Activated CD8-positive, alpha-beta memory T cell treated with anti-CD3 and anti-CD28 coated beads for 4 hours (primary cell): ENCODE measurements at places on chromosomes 4 and X.

GRCh38 chrX:48107717-48108116, 22.7 kb upstream of the SPACA5B start:
- no peak for DNase-seq

DNA sequence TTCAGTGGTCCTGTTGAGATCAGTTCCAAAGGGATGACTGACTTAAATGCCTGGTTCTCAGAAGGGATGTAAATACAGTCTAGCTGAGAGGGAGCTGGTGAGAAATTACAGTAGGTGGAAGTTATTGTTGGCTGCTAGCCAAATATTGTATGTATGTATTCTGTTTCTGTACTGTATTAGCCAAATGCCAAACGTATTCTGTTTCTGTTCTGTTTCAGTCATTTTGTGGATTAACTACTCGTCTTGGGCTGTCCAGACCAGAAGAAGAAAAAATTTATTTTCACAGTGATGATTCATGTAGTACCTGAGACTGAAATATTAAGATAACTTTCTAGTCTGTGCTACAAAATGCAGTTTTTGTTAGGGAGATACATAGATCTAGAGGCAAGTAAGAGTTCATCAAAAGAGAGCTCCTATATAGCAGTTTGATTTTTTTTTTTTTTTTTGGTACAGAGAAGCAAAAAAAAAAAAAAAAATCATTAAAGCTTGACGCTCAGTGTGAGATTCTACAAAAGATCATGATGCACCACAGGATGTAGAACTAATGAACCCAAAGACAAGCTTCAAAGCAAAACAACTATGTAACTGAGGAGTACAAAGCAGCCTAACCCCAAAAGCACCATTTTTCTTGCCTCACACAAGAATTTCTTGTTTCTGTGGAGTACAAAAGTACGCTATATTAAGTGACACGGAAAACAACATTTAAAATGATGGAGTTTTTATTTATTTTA, 54.8 kb downstream of the CASP6 start:
- DNase-seq = no peak

GRCh38 chrX:5842601-5843000, 386.1 kb downstream of the NLGN4X start:
- DNase-seq = no peak

DNA sequence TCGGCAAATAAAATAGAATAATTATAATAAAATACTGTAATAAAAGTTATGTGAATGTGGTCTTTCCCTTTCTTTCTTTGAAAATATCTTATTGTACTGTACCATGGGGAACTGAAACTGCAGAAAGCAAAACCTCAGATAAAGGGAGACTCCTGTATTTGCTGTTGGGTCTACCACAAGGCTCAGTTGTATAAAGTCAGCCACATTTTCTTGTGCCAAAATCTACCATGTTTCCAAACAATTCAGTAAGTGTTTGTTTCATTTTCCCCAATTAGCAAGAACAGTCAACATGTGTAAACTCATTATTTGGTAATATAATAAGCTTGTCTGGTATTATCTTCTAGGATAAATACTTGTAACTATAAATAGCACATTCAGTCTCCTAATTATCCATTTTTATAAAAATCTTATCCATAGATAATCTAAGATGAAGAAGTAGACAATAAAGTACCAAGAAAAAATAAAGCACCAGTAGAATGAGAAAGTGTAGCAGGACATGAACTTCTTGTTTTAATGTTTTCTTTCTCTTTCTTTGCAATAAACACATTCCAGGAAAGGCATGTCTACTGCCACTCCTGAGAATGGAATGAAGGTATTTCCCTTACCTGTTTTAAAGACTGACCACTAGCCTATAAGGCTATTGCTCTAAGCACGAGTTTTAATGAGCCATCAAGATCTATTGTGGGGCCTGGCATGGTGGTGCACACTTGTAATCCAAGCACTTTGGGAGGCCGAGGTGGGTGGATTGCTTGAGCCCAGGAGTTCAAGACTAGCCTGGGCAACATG, 15.0 kb upstream of the OTUD4 start:
- DNase-seq = no peak

DNA sequence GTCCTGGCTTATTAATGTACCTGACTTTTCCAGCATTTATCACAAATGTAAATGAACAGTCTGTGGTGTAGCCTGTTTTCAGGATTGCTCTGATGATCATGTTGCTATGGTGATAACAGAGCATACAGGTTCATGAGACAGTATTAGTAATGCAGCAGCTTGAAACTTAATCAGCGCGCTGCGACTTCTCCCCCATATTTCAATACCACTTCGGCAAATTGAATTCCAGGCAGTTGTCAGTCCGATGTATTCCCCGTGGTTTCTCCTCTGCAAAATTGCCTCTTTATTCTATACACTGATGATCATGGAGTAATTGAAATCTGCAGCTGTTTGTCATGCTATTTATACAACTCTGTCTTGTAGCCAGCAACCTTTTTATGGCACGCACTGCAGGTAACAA, 239.3 kb downstream of the C4orf33 start:
- no peak for DNase-seq

- DNase-seq = peak; percentile 72
Observed at GRCh38 chrX:39859991-39860861, 237.5 kb downstream of the BCOR start.

DNA sequence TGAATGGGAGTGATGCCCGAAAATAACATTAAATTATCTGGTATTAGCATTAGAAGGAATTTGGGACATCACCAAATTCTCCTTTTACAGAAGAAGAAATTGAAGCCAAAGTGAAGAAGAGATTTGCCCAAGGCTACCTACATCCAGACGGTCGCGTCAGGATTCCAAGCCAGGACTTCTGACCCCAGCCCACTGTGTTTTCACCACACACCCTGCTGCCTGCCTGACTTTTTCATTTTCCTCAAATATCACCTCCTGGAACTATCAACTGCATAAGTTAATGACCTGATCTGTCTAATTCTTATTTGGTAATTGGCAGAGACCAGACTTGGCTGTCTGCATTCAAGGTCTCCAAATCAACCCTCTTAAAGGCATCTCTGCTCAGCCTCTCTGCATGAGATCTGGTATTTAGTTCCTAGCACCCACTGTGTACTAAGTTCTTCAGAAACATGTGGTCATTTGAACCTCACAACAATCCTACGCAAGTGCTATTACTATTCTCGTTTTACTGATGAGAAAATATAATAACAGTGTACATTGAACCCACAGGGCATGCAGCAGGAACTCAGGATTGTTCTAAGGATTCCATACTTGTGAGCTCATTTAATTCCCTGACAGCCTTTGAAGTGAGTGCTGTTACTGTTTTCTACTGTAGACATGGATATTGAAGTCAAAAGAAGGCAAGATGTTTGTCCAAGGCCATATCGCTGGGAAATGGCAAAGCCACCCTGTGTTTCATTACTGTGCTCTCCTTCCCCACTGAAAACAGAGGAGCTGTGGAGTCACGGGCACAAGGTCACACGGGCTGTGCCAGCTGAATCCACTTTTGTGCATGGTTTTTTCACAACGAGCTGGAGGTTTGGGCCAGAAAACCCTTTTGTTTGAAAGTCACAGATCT, 195.2 kb upstream of the C1QTNF7 start:
- DNase-seq = no peak

- DNase-seq = no peak
Observed at GRCh38 chr4:178339769-178340168, 897.5 kb upstream of the AGA start.

- DNase-seq = no peak
Observed at GRCh38 chr4:24622146-24622834, 37.9 kb upstream of the DHX15 start.

- DNase-seq = no peak
Observed at GRCh38 chr4:172601195-172601594, 567.4 kb upstream of the GALNT7 start.

GRCh38 chr4:120821029-120821428, 101.5 kb downstream of the PRDM5 start:
- no peak for DNase-seq

- DNase-seq = no peak
Observed at GRCh38 chr4:186296481-186296880, 30.5 kb downstream of the F11 start.

DNA sequence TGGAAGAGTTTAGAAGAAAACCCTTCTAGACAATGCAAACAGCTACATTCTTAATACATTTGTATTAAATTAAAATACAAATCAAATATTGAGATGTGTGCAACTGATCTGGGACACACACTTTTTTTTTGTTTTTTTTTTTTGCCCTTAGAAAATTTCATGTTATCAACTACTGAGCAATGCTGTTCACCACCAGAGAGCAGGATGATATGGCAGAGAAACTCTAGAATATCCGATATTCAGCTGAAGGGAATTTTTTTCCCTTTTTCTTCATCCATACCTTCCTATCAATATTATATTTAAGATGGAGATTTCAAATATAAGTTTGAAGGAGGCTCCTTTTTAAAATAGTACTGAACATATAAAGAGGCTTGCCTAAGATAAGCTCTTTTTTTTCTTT, 1.0 kb downstream of the NDST3 start:
- DNase-seq = no peak

GRCh38 chr4:110156442-110156841, 42.0 kb downstream of the ELOVL6 start:
- no peak for DNase-seq

DNA sequence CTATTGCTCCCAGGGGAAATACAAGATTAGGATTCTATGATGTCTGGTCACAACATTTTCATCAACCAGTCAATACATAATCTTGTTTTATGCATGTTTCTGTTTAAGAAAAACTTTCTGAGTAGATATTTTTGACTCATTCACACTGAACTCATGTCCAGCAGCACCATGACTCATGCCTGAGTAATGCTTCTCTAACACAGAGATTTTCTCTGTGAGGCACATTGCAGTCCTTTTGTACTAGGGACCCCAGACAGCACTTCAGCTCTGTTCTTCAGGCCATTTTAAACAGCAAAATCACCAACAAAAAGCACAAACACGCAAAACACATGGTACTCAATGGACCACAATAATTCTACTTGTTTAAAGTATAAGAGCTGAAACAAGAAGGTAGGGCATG, 83.6 kb downstream of the MXRA5 start:
- no peak for DNase-seq

- DNase-seq = no peak
Observed at GRCh38 chrX:74527350-74527749, 87.1 kb downstream of the RLIM start.

GRCh38 chrX:133789829-133790228, 195.6 kb downstream of the GPC3 start:
- no peak for DNase-seq

GRCh38 chr4:183106839-183107238, 7.8 kb downstream of the WWC2 start:
- no peak for DNase-seq
